ENCODE measurements at places on chromosomes 1 and 21.

- DNase-seq = peak; percentile 78
These were observed 34.1 kb downstream of the PTPRF start for GRCh38 chr1:43564551-43565348.

DNA sequence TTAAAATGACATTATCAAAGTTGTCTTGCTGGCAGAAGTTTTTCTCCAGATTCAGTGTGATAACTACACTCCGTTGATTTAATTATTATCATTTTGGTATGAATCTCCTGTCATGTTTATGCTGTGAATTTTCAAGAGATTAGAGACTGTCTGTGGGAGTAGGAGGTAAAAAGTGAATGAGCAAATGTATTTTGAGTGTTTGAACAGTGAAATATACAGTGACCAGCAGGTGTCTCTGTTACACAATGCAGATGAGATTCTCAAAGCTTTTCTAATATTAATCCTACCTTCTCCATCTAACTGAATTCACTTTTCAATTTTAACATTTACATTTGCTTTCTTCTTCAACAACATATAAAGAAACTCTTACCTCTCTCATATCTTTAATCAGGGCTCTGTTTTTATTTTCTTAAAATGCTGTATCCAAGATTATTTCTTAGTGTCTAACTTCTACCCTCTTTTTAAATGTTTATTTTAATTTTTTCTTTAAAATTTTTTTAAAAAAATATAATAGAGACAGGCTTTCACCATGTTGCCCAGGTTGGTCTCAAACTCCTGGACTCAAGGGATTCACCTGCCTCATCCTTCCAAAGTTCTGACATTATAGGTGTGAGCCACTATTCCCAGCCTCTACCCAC lies 20.9 kb upstream of the HSPA13 start:
- DNase-seq = no peak

DNA sequence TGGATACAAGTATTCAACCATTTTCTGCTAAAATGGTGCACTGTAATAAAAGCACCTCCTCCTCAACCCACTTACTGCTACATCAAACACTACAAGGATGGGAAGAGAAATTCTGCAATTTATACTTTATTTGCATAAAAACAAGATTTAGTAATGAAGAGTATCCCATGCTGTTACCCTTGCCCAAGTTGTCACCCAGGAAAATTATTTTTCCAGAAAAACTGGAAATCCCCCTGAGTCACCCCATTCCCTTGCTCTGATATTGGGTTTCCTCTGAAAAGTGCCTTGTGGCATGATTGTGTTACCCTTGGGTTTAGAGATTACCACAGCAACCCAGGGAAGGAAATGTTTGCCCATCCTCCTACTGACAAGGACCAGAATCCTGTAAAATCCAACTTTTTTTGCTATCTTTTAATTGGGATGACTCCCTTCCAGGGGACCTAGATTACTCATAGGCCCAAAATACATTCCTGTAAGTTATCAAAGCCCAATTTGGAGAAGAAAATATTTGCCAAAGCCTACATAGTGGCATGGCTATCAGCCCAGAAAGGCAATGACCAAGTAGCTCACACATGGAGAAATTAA lies 16.5 kb upstream of the ZC3H11B start:
- DNase-seq = no peak

- peak; percentile 66 for DNase-seq
These were observed 778 bp downstream of the EVI5 start for GRCh38 chr1:92784021-92784638.

- DNase-seq = no peak
These were observed 129.9 kb upstream of the NEGR1 start for GRCh38 chr1:72412286-72412685.

GRCh38 chr1:22976461-22977243 lies 4.0 kb upstream of the LACTBL1 start:
- DNase-seq = peak; percentile 91

DNA sequence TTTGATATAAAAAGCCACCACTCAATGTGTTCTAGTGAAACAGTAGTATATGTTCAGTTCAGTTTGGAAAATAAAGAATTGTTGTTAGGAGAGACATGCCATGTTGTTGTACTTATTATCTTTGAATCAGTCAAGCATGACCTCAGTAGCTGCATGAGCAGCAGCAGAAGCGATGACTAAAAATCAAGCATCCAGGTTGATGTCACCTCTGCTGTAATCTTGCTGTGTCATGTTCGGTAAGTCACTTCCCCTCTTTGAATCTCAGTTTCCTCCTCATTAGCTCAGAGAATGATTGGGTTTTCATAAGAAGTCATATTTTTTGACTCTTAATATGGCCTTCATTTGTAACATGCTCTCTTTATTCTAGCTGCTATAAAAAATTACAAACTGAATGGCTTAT lies 428.4 kb upstream of the B3GALT2 start:
- DNase-seq = peak; percentile 55

- DNase-seq = no peak
These were observed 809 bp upstream of the ZNF669 start for GRCh38 chr1:247104965-247105364.

DNA sequence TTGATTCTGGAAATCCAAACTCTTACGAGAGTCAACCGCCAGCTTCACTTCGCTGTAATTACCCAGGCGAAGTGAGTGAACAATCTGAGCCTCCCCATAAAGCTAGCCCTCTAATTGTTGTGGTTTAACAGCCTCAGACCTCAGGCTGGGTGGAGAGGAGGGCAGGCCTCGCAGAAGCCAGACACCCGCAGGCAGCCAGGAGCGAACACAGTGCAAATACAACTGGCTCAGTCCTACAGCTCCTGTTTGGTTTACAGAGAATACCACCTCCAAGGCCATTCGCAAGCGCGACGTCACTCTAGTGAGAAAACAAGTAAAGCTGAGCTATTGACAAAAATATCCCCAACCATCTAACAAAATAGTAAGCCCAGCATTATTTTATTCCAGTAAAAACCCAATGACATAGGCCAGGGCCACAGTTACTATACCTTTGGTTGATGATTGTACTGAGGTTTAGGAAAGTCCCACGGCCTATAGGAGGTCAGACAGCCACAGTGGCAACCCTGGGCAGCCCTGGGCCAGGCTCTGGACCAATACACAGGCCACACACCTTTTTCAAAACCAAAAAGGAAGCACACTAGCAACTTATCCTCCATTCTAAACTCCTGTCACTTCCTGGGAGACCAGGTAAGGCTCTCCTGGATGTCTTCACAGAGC lies 163.3 kb downstream of the ETS2 start:
- peak; percentile 88 for DNase-seq

DNA sequence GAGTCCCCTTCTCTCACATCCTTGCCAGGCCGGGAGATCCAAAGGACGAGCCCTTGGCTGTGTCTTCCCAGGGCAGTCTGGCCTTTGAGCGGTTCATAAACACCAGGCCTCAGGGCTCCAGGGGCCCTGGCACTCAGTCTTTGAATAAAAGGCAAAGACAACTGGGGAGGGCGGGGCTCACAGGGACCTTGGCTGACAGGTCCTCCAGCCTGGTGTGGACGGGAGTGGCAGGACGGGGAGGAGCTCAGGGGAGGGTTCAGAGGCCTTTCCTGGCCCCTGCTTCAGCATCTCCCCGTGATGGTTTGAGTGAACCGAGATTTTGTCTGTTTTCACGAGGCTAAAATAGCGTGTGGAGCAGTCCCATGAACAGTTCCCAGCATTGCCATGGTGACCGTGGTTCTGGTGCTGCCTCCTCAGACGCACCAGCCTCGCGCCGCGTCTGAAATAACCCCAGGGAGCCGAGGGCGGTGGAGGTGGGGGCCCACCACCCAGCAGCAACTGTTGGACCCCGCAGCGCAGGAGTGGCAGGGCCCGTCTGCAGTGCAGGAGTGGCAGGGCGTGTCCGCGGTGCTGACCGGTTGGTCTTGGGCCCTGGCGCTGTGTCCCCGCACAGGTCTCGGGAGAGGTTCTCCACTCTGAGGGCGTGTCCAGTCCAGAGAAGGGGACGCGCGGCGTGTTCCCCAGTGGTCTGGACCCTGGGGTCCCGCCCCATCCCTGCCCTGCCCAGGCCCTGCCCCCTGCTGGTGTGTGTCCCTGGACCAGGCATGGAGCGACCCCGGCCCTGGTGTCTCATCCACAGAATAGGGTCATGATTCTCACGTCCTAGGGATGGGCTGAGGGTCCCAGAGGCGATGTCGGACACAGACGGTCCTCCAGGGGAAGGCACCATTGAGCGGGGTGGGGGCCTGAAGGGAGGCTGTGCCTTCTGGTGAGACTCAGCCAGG lies 7.1 kb upstream of the PRKCZ start:
- no peak for DNase-seq

DNA sequence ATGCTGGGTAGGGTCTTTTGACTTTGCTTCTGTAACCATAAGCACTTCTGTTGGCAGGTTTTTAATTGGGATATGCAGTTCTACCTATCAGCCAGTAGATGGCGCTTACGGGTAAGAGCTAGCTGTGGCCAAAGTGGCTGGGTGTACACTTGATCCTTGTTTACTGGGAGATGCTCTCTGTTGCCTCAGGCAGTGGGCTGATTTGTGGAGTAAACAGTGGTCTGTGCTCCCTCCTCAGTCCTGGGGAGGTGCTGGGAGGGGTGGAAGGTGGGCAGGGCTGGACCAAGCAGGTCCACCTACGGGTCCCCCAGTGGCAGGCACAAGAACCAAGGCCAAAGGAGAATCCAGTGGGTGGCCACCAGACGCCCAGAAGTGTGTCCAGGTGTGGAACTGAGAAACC lies 43.4 kb downstream of the RALGPS2 start:
- DNase-seq = no peak

DNA sequence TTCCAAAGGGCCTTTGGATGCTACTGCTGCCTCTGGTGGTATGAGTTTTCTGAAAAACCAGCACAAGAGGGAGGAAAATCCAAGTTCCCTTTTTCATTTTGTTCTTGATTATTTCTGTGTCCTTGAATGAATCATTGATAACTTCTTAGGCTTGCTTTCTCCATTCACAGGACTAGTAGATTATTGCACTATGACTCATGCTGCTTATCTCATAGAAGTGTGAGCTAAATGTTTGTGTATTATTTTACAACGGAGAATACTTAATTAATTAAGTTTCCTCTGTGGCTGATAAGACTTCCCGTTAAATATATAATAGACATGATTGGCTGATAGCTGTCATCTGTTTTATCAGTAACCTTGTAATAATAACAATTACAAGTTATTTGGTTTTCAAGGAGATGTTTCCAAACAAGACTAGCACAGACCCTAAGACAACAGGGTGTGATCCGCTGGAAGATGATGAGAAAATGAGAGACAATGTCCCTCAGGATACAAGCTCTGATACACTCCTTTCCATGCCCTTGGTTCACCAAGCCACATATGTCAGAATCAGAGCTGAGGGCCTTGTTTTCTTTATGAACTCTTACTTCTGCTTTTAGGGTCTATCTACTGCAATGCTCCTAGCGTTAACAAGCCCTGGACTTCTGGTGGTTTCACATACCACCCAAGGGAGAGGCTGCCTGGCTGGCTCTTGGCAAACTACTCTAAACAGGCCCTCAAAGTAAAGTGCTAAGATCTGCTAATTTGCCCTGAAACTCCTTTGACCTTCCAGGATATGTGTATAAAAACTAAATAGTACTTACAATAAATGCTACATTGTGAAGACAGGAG lies 1078.3 kb downstream of the TTLL7 start:
- DNase-seq = no peak

GRCh38 chr1:82614090-82614489 lies 813.4 kb downstream of the ADGRL2 start:
- DNase-seq = no peak

DNA sequence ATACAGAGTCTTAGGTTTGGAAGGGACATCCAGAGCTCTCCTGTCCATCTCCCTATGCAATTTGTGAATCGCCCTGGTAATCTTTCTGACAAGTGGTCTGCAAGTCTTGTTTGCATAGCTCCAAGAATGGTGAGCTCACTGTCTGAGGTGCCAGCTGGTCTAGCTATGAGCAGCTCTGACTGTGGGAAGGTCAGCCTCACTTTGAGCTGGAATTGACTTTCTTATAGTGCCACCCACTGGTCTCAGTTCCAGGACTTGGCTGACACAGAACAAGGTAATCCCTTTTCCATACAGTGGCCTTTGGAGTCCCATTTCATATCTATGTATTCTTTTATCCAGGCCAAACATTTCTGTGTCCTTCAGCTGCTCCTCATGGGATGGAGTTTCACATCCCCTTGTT lies 95.6 kb upstream of the C8B start:
- no peak for DNase-seq

- peak; percentile 69 for DNase-seq
These were observed 648 bp downstream of the ATP1A1 start for GRCh38 chr1:116373431-116374352.

- no peak for DNase-seq
These were observed 42.7 kb downstream of the APP start for GRCh38 chr21:26127918-26128317.

DNA sequence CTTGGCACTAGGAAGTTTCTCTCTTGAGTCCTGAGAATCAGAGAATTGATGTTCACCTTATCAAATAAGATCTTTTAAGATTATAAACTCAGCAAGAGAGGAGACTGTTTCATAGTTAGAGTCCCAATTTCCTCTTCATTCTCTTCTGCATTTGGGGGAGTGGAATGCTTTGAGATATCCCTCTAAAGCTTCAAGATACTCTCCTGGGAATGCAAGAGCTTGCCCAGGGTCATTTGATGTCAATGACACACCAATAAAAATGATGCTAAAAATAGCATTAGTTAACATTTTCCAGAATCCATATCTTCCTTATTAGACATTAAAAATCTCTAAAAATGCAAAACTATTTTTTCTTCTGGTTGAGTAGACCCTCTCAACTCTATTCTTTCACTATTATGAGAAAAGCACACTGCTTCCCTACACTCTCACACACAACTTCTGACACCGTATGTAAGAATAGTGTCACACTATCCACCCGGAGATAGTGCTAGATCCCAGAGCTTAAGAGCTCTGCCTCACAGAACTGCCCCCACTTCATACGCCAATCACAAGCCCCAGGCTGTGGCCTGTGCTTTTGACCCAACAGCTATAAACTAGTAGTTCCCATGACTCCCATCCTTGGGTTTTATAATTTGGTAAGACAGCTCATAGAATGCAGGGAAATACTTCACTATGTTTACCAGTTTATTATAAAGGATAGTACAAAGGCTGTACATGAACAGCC lies 399.9 kb upstream of the RUNX1 start:
- no peak for DNase-seq

DNA sequence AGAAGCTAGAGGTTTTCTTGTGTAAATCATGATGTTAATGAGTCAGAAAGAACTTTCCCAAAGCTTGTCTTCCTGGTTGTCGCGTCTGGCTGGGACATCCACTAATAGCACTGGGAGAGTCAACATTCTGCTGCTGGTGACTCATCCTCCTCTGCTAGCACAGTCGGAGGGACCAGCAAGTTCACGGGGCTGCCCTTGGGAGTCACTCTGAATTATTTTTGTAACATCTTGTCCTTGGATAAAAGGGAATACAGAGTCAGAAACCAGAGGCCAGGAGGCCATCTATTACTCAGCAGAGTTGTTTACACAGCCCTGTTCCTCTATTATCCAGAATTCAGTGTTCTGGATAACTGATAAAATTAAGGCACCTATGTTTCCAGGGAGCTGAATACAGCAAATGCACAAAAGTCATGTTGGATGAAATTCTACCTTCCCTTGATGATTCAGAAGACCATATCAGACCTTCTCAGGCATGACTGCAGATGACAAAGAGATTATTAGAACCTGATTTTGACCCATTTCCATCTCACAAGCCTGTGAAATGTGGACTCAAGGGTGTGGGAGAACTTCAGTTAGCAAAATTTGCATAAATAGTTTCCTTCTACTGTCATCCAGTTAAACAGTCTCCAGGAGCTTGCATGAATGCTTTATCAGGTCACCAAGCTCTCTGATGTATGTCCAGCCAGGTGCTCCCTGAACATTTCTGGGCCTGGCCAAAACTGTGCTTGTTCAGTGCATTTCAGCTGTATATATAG lies 68.1 kb downstream of the JAK1 start:
- DNase-seq = peak; percentile 97

- no peak for DNase-seq
These were observed 4.3 kb upstream of the GPR153 start for GRCh38 chr1:6265151-6265550.

Measured in islet precursor cell (in vitro differentiated cells).